ENCODE measurements at places on chromosomes 3 and 15.

GRCh38 chr15:66785637-66786036 lies 83.6 kb downstream of the SMAD6 start:
- peak; percentile 88 for DNase-seq

- no peak for DNase-seq
Observed at GRCh38 chr15:97386940-97387339, 573.6 kb upstream of the ARRDC4 start.

DNA sequence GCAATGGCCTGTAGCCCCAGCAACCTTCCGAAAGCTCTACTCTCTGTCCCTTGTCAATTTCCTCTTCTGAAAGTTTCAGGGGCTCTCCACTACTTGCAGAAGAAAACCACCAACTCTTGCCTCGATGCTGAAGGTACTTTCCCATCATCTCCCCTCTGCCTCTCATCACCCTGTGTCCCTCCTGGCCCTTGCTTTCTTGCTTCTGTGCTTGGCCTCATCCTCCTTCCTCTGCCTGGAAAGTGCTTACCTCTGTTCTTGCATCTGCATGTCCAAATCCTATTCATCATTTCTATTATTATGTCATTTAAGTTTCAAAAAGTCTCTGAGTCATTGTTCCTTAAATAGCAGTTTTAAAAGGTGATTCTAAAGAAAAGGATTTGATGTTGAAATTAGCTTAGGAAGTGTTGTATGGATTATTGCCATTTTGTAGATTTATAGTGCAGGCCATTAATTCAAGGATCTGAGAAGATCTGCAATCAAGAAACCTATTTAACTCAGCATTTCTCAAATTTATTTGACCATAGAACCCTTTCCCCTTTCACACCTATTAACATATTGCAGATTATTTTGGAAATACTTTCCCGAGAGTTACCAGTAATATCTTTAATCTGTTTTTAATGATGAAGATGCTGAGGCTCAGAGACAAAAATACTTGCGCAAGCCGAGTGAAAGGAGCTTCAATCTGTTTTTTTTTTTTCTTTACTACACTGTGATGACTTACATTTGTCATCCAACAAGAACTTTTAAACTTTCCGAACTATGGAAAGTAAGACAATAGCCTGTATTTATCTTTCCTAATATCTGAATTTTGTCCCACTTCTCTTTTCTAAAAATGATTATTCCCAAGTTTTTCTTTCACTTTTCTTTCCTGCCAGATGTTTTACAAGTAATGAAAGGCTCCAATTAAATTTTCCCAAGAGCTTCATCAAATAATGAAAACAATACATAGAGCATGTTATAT lies 22.3 kb upstream of the CFAP161 start:
- DNase-seq: peak; percentile 21

GRCh38 chr3:9884555-9885165 lies 4.6 kb upstream of the CIDEC start:
- peak; percentile 81 for DNase-seq

DNA sequence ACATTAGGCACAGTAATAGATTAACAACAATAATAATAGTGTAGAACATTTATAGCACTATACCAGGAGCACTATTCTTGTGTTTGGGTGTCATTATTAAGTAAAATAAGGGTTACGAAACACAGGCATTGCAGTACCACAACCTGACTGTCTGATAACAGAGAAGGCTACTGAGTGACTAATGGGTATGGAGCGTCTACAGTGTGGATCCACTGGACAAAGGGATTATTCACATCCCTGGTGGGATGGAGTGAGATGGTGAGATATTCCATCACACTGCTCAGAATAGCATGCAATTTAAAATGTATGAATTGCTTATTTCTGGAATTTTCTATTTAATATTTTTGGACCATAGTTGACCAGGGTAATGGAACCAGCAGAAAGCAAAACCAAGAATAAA lies 18.2 kb downstream of the MINDY4B start:
- no peak for DNase-seq

- DNase-seq: peak; percentile 19
Observed at GRCh38 chr3:120364821-120365220, 15.7 kb upstream of the LRRC58 start.

- DNase-seq: peak; percentile 86
Observed at GRCh38 chr3:14410503-14411165, 8.2 kb downstream of the SLC6A6 start.

GRCh38 chr3:84547971-84548970 lies 410.5 kb upstream of the CADM2 start:
- DNase-seq: peak; percentile 18

- DNase-seq: no peak
Observed at GRCh38 chr15:23912191-23912590, 225.1 kb upstream of the NDN start.

GRCh38 chr15:63582179-63582578 lies 15.0 kb upstream of the FBXL22 start:
- no peak for DNase-seq

GRCh38 chr3:112303764-112304325 lies 9.8 kb upstream of the SLC9C1 start:
- DNase-seq: peak; percentile 30

- no peak for DNase-seq
Observed at GRCh38 chr3:25503898-25504301, 75.8 kb downstream of the RARB start.

GRCh38 chr3:126964261-126964660 lies 18.7 kb upstream of the PLXNA1 start:
- DNase-seq: no peak

DNA sequence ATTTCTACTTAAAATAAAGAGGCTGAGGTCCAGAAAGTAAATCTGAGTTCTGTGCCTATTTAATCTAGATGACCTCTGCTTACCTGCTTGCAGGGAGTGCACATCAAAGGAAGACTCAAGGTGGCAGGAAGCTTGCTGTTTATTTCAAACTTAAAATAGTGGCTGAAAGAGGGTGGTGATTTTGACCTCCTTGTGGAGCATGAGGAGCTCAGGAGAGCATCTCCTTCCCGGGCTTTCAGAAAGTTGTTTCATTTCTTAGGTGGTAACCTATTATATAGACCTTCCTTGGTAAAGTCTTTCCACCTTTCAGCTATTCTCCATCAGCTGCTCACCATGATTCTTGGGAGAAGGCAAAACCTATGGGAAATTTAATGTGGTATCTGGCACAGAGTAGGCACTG lies 494 bp downstream of the GCSAM start:
- DNase-seq: no peak

DNA sequence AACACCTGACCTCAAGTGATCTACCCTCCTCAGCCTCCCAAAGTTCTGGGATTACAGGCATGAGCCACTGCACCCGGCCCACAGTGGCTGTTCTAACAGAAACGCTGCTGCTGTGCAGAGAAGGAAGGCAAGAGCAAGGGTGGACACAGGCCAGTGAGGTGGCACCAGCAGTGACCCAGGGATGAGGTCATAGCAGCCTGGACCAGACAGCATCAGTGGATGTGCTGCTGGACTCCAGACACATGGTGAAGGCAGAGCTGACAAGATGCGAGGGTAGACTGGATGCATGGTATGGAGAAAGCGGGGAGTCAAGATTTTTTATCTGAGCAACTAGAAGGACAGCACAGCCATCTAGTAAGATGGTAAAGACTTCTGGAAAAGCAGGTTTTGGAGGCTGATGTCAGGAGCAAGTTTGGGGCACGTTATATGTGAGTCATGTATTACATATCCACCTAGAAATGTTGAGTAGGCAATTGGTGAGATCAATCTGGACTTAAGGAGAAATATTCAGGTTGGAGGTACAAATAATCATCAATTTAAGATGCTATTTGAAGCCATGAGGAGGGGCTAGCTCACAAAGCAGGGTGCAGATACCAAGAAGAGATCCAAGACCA lies 22.1 kb upstream of the TJP1 start:
- DNase-seq: peak; percentile 14

DNA sequence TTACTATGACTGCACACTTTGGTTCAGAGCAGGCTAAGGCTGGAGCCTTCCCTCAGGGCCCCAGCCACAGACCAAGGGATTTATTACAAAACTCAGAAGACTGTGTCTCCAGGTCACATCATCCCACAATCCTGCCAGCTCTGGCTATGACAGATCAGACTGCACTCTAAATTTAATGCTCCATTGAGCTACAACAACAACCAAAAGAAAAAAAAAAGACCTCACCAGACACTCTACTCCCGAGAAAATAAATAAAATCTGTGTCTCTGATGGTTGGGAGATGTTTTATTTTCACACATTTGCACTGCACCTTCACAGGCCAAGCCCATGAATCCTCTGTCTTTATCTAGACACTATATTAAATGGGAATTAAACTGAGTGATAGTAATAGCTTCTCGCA lies 50.8 kb upstream of the CTNNB1 start:
- DNase-seq: no peak

DNA sequence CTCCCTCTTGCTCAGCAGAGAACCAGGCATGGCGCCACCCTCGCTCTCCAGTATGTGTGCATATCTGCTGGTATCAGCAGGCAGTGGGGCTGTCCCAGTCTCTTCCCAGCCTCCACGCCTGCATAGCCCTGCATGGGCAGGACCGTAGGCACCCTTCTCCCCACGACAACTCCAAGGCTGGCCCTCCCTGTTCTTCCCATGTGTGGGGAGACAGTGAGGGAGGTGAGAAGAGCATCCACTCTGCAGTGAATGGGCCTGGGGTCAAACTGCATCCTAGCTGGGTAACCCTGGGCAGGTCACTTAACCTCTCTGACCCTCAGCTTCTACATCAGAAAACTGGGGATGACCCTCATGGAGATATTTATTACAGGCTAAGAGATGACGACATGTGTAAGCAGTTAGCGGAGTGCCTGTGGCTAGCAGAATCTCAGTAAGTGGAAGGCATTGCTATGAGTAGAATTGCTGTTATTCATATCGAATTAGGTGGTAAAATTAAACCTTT lies 13.3 kb upstream of the SSUH2 start:
- peak; percentile 35 for DNase-seq

GRCh38 chr15:93820566-93820965 lies 410.8 kb upstream of the MCTP2 start:
- no peak for DNase-seq

GRCh38 chr15:25892126-25892525 lies 29.0 kb upstream of the ATP10A start:
- DNase-seq: peak; percentile 50

- peak; percentile 12 for DNase-seq
Observed at GRCh38 chr3:15241341-15241740, 35.3 kb downstream of the CAPN7 start.

GRCh38 chr3:65497846-65498245 lies 540.9 kb downstream of the MAGI1 start:
- no peak for DNase-seq

DNA sequence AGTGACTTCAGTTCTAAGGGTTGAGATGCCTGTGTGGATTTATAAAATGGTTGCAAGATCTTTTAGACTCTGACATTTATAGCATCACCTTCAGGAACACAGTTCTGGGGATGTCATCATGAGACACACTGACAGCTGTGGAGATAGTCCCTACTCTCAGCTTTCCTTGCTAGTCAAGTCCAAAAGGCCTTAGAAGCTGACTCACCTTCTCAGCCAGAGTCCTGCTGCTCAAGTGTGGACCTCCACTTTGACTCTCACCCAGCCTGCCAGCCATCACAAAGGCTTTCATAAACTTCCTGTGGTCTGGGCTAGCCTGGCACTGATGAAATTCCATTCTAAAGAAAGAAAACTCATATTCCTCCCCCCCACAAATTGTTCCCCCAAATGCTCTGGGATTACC lies 44.8 kb downstream of the TMEM39A start:
- no peak for DNase-seq

DNA sequence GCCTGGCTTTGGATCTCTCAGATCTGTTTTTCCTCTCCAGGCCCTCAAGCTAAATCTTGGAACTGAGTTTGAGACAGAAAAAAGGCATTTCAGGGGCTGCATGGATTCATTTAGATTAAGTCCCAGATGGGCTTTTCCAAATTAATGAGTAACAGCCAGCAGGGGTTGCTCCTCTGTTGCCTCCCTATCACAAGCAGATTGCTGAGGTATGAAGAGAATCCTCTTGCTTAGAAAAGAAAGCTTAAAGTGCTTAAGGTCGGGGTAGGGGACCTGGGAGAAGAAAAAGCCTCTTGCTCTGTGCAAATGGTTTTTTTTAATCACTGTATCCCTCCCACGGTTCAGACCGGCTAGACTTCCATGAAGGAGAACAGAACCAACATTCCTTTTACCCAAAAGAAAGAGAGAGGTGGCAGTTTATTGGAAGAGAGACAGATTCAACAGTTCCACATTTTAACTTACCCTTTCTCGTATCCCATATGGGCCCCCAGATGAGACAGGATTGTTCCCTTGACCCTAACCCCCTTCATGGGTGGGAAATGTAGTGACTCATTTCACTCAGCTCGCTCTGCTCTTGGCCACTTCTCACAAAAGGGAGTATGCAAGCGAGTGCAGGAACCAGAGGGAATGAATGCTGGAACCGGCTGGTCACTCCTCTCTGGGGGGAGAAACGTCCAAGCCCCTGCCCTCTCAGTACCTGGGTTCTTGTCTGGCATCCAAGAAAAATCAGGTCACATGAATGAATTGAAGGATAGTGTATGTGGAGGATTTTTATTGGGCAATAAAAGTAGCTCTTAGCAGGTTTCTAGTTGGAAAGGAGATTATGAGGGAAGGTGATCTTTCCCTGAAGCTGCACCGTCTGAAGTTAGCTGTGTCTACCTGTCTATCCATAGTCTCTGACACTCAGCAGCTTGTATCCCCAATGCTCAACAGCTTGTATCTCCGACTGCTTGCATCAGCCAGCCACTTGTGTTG lies 745.2 kb downstream of the SI start:
- peak; percentile 9 for DNase-seq

DNA sequence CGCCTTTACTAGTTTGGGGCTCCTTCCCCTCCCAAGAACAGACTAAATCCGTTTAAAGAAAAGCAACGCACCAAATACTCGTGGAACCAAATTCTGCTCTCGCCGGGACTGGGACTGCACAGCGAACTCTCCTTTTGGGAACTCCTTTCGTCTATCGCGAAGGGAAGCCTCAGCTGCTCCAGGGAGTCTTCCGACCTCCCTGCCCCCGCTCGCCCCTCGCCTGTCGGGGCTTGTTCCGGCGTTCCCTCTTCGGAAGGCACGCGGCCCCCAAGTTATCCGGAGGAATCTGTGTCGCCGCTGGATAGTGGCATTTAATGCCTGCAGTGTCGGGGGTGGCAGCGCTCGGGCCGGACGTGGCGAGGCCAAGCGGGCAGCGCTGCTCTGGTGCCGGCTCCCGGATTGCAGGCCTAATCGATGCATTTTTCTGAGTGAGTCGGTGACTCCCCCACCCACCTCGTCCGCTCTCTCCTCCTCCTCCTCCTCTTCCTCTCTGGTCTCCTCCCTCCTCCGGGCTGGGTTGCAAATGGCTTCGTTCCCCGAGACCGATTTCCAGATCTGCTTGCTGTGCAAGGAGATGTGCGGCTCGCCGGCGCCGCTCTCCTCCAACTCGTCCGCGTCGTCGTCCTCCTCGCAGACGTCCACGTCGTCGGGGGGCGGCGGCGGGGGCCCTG lies at the start of gene TRIM71:
Gene TRIM71, plus strand, starts transcription at position 440 of the 671 bp plus-strand sequence. Its CDS starts 84 bp downstream, at position 524.
- DNase-seq: no peak

GRCh38 chr3:135018149-135018923 lies 223.3 kb downstream of the EPHB1 start:
- no peak for DNase-seq
